A549 treated with Mapracorat at 1 μM for 4 hours (cell line): ENCODE measurements at places on chromosomes 12 and 14. TPM values are rescaled to one million over a fixed set of nuclear protein-coding genes. Genes with fewer than 3 reads are reported as not detected.

The KRT71 gene
- not detected in 5 replicates for total RNA-seq

The PZP gene
- not detected in 5 replicates for total RNA-seq

The SLC35F4 gene
- not detected in 5 replicates for total RNA-seq

The SLC5A8 gene
- not detected in 5 replicates for total RNA-seq

The DHH gene
- not detected in 5 replicates for total RNA-seq

The IFNG-AS1 gene
- not detected in 5 replicates for total RNA-seq

The COX8C gene
- total RNA-seq, result not detected in 5 replicates

The SYNE3 gene
- 0.29 to 0.58 TPM (median 0.38 TPM) in 5 replicates for total RNA-seq

The CYP27B1 gene
- total RNA-seq, result 1.5 to 2.8 TPM (median 1.7 TPM) in 5 replicates

The ADAMTS20 gene
- total RNA-seq, result not detected in 5 replicates
